Right ventricle myocardium inferior (tissue), 1 donor: ENCODE measurements at places on chromosomes 3 and 15. TPM values are rescaled to one million over a fixed set of nuclear protein-coding genes. Genes with fewer than 3 reads are reported as not detected.
A peak's percentile ranks its signal among the peaks of the same experiment; 100 is the strongest.

GRCh38 chr15:29131840-29132420 is 137.7 kb downstream of the NSMCE3 start:
- DNase-seq: peak; percentile 56

The ECE2 gene
- not detected for total RNA-seq

- DNase-seq: peak; percentile 85
Observed at GRCh38 chr3:167380004-167380689, at the start of gene ZBBX. ZBBX (minus strand) TSS chr3:167380297; CDS start chr3:167372901, 7,396 bp downstream.

The ATP13A5 gene
- total RNA-seq: not detected

DNA sequence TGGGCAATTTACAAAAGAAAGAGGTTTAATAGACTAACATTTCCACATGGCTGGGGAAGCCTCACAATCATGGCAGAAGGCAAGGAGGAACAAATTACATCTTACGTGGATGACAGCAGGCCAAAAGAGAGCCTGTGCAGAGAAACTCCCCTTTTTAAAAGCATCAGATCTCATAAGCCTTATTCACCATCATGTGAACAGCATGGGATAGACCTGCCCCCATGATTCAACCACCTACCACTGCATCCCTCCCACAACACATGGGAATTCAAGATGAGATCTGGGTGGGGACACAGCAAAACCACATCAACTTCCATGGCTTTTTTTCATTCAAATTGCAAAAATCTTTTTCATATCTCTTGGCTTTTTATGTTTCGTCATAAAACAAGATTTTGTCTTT is 67.6 kb upstream of the GADL1 start:
- DNase-seq: no peak

The FAM107A gene
- 82.9 TPM for total RNA-seq

DNA sequence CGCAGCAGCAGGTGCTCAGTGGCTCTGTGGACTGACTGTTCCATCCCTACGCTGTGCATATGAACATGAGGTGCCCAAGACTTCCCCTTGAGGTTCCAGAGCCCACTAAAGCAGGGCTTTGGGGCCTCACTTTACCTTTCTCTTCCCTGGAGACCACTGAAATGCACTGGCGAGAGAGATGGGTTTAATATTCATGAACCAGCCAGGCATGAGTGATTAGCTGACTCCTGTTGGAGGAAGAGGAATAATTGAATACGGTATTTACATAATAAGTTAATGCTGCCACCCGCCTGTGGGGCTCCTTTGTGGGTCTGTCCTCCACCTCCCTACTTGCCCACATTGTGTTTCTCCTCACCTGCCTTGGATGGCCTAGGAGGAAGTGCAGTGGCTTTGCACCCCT is 263.4 kb downstream of the TLE3 start:
- no peak for DNase-seq

- DNase-seq: no peak
Observed at GRCh38 chr15:95584088-95584487, 746.4 kb upstream of the NR2F2 start.

DNA sequence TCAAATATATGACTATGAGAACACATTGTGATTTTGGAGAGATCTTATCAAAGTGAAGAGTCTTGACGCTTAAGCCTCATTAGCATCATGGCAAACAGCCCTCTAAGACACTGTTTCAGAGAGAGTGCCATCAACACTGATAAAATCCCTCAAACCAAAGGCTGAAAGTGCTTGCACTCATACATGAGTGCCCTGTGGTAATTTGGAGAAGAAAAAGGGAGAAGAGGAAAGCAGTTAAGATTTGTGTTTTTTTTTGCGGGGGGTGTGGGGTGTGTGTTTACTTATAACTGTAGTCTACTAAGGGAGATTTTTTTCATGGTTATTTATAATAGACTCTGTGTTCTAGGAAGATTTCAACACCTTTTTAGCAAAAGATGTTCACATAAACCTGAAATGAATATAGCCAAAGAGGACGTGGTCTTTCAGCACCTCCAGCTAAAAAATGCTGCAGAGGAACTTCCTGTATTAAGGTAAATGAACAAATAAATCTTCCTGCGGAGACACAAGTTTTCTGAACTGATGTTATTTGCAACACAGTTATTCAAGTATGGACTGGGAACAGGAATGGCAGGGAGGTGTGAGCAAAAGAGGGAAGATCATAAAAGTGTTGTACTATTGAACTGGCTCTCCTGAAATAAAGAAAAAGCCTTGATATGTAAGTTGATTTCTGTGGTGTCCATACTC is 81.9 kb upstream of the TGFBR2 start:
- DNase-seq: no peak

DNA sequence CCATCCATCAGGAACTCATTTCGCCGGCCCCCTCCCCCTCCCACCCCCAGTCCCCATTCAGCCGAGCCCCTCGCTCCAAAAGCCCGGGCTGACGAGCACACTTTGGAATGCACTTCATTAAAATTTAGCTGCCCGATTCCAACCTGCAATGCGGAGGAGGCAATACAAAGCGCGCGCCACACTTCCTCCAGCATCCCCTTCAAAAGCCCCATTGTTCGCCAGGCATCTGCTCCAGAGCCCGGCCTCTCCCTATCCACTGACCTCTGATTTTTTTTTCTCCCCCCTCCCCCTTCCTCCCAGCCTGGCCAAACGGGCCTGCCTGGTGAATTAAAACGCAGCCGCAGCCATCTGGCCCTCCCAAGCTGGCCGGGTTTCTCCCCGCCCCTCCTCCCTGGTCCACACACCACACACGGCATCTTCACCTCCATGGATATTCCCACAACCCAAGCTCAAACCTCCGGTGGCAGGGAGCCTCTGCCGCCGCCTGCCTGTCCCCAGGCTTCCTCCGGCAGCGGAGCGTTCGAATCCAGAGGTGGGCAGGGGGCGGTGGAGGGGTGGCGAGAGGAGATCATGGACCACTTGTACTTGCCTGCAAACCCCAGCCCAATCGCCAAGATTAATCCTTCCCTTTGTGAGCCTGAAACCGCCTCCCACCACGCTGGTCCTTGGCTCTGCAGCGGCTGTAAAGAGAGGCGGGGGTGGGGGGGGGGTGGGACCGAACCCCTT is 441.3 kb downstream of the MAGI1 start:
- peak; percentile 69 for DNase-seq

The CD96 gene
- total RNA-seq: 0.35 TPM

- DNase-seq: no peak
Observed at GRCh38 chr3:187406927-187407326, 38.7 kb downstream of the RTP4 start.

The CD200R1L gene
- not detected for total RNA-seq

DNA sequence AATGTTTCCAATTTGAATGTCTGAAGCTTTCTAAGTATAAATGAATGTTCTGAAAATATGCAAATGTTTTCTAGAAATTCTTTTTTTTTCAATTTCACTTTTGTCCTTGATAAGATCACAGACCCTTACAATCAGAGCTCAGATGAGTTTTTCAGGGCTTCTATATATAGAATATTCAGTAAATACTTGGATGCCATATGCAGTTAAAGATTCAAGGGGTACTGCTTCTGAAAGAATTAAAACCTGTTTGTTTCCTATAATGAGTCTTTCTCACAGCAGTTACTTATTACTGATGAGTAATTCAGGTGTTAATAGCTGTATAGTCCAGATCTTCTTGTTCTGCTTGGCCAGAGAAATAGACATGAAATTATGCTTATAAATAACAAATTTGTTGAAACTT is 812.6 kb downstream of the ZPLD1 start:
- no peak for DNase-seq

GRCh38 chr3:20078194-20078714 is 38.0 kb downstream of the KAT2B start:
- DNase-seq: no peak

DNA sequence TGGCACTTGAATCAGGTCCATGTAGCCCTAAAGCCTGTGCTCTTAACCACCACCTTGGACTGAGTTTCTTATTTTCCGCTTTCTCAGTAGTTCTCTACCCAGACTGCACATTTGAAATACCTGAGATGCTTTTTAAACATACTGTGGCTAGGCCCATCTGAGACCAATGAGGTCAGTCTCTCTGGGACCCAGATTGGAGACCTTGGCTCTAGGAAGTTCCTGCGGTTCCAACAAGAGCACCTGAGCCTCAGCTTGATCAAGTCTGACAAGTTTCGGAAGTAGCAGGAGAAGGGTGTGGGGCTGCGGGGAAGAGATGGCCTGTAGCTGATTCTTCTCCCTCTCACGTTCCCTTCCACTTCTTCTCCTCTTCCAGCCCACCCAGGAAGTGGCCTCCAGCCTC is 11.5 kb upstream of the TSEN2 start:
- DNase-seq: no peak

The PRR20G gene
- total RNA-seq: not detected

- no peak for DNase-seq
Observed at GRCh38 chr15:33029109-33029652, 165.3 kb downstream of the FMN1 start.

The MED12L gene
- total RNA-seq: 0.49 TPM

The SLC4A7 gene
- total RNA-seq: 13.1 TPM

The ZNF80 gene
- total RNA-seq: not detected

GRCh38 chr3:122515870-122516269 is 1.1 kb upstream of the KPNA1 start:
- no peak for DNase-seq

GRCh38 chr3:5093731-5094130 is 28.4 kb upstream of the ARL8B start:
- DNase-seq: no peak

DNA sequence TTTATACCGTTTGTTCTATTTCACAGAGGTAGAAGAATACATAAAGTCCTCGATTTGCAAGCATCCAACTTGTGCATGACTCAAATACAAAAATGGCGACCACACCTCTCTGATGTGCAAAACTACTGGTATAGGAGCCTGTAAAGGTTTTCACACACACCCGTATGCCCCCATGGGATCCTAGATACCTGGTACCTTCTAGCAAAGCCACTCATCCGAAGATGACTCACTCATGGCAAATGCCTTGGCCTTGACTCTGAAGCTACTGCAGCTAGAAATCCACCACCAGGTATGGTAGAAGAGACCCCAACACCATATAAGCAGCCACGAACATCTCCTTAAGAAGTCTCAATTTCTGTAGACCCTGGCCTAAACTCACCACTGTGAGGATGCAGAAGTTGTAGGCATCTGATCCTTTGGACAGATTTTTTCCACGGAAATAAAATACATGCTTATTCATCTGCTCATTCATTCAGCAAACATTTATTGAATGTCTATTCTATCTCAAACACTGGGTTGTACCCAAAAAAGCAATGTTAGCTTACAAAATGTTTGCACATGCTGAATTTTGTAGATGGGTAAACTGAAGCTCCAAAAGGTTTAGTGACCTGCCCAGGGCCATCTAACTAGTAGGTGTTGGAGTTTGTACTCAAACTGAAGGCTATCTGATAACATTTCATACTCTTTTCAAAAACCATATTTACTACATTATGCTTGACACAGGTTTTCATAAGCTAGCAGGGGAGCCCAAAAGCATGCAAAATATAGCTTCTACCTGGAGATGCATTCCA is 158.8 kb downstream of the RORA start:
- no peak for DNase-seq

GRCh38 chr15:79948095-79948695 is 22.8 kb downstream of the BCL2A1 start:
- no peak for DNase-seq
